Anterior cingulate cortex (tissue), 58 donors: ENCODE measurements at places on chromosomes 3 and 15.
A peak's percentile ranks its signal among the peaks of the same experiment; 100 is the strongest.

- DNase-seq = no peak
Measured at GRCh38 chr15:70936326-70936725, 43.7 kb downstream of the LRRC49 start.

DNA sequence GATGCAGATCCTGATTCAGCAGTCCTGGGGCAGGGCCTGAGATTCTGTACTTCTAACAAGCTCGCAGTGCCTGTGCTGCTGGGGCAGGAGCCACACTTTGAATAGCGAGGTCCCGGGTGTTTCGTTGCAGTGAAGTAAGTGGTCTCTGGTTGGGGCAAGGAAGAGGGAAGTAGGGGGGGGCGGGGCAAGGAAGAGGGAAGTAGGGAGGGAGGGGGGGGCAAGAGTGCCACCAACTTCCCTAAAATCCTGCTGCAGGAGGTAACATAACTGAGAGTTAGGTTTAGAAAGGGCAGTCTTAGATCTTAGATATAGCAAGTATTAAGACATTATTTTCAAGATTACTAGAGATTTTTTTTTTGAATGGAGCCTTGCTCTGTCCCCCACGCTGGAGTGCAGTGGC lies 35.5 kb downstream of the CRTAP start:
- DNase-seq = no peak

DNA sequence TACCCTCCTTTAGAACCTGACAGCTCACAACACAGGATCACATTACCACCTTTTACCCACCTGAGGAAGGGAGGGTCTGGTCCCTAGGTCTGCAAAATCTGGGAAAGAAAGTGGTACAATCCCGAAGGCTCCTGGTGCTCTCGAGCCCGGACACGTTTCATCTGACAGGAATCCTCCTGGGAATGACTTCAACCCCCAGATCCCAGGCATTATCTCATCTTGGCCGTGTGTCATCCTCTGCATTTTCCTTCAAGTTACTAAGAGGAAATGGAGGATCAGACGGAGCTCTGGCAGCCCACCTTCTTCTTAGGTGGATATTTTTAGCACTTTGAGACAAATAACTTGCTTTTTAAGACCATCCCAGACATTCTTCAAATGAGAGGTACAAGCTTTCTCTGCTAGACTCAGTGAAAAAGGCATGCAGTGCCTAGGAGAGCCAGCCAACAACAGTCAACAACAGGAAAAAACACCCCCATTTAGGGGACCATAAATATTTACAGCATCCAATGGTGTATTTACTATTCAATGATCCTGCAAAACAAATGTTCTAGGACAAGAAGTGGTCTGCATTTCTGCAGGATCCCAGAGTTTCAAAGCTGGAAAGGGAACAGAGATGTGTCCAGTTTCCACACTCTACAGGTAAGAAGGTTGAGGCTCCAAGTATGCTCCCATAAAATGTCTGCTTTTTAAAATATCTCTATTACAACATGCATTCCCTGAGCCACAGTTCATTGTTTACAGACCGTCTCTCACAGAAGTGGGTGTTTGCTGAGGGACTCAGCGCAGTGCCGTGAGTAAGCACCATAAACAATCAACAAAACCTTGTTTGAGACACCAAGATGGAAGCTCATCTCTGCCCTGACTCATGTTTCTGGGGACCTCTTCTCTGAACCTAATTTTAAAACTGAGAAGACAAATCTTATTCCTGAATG lies 38.3 kb upstream of the ARHGEF3 start:
- no peak for DNase-seq

DNA sequence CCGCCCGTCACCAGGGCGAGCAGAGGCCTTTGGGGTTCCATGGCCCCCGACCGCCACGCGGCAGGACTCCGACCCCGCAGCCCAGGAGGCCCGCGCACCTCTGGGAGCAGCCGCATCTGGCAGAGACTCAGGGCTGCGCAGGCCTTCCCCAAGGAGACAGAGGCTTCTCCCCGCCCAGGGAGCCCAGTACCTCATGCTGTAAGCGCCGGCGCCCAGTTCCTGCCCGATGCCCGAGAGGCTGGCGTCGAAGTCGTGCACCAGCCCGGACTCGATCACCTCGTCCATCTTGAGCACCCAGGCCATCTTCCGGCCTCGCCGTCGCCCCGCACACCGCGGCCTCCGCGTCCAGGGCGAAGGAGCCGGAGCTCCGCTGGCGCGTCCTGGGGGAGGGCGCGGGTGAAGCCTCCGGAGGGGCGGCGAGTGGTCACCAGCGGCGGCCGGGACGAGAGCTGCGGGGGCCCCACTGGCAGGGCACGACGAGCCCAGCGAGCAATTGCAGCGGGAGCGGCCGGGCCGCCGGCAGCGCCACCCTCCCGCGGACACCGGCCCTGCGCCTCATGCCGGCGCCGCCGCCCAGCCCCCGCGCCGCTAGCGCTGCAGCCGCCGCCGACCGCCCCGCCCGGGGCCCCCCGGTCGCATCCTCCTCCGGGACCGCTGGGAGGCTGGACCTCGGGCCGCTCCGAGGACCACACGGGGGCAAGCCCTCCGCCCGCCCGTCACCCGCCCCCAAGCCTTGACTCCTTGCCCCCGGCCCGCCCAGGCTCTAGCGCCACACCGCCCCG lies 468 bp downstream of the UBP1 start:
- DNase-seq = peak; percentile 59

DNA sequence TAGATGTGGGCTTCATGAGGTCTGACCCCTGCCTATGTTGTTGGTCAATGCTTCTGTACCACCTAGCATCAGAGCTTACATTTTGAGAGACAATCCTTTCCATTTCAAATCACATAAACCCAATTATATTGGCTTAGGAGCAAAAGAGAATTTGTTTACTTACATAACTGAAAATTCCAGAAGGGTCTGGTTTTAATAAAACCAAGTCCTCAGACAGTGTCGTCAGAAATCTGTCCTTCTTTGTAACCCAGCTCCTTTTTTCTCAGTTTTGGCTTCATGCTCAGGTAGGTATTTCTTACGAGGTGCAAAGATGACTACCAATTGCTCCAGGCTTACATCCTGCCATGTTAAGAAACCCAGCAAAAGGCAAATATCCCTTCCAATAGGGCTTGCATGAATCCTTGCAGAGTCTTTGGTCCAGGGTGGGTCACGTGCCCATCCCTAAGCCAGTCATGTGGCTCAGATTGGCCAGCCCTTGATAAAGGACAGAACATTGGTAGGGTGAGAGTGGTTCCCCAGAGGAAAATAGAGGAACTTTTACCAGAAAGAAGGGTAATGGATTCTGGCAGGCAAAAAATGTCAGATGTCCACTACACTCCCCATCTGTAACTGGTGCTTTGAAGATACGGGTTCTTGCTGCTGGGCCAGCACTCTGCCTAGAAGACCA lies 50.2 kb upstream of the VILL start:
- DNase-seq = no peak
